ENCODE measurements at places on chromosomes 2 and 18. TPM values are rescaled to one million over a fixed set of nuclear protein-coding genes. Genes with fewer than 3 reads are reported as not detected.

The FZD7 gene
- 24.3 TPM for total RNA-seq

The IL1RL2 gene
- total RNA-seq: 1.8 TPM

The STEAP3 gene
- total RNA-seq: 8.0 TPM

The DNAH6 gene
- total RNA-seq: 0.42 TPM

The PXDN gene
- total RNA-seq: 109 TPM

The DSC2 gene
- total RNA-seq: 6.8 TPM

The CD28 gene
- 11.0 TPM for total RNA-seq

The GAL3ST2 gene
- not detected for total RNA-seq

The LCT gene
- not detected for total RNA-seq

The BMP10 gene
- not detected for total RNA-seq

The PIK3C3 gene
- 63.5 TPM for total RNA-seq

The CACNB4 gene
- total RNA-seq: 5.0 TPM

The SERPINB2 gene
- 0.27 TPM for total RNA-seq

The FIGN gene
- total RNA-seq: 27.8 TPM

The TBR1 gene
- total RNA-seq: not detected

The RAB6C gene
- total RNA-seq: 0.36 TPM

The RESP18 gene
- not detected for total RNA-seq

The GRHL1 gene
- total RNA-seq: 1.6 TPM

The GPR75 gene
- total RNA-seq: 3.1 TPM

The NOSTRIN gene
- total RNA-seq: 46.4 TPM

The NT5C1B gene
- total RNA-seq: not detected

The ACTR3 gene
- 318 TPM for total RNA-seq

The SLC19A3 gene
- total RNA-seq: 5.1 TPM

The SKOR2 gene
- not detected for total RNA-seq

The CNTNAP5 gene
- total RNA-seq: not detected

The MSTN gene
- 0.48 TPM for total RNA-seq

The SH2D6 gene
- not detected for total RNA-seq

The APCDD1 gene
- 7.6 TPM for total RNA-seq

The RBM44 gene
- 2.5 TPM for total RNA-seq

The HOXD12 gene
- not detected for total RNA-seq

The FAM110C gene
- 3.3 TPM for total RNA-seq

The ANKRD29 gene
- 10.2 TPM for total RNA-seq

The ACTG2 gene
- 416 TPM for total RNA-seq

The SPDYA gene
- 2.8 TPM for total RNA-seq

The ACMSD gene
- total RNA-seq: not detected

The ARPC2 gene
- total RNA-seq: 351 TPM

The RASGRP3 gene
- 22.3 TPM for total RNA-seq

The C2orf80 gene
- total RNA-seq: not detected

The HOXD13 gene
- not detected for total RNA-seq

The NEURL3 gene
- total RNA-seq: 0.33 TPM

The LYG2 gene
- total RNA-seq: not detected

The MROH2A gene
- not detected for total RNA-seq

The SLC20A1 gene
- total RNA-seq: 51.9 TPM

The LMAN1 gene
- 71.8 TPM for total RNA-seq

The ACP1 gene
- 49.8 TPM for total RNA-seq

The TGIF1 gene
- total RNA-seq: 48.2 TPM

The SLC11A1 gene
- total RNA-seq: 40.1 TPM

The SCYGR4 gene
- not detected for total RNA-seq

The UBXN2A gene
- 16.8 TPM for total RNA-seq

The UPP2 gene
- total RNA-seq: not detected

The HOXD10 gene
- not detected for total RNA-seq

The LRP2 gene
- 0.09 TPM for total RNA-seq

The RBM43 gene
- total RNA-seq: 3.7 TPM

The FAM237A gene
- not detected for total RNA-seq

The TLX2 gene
- total RNA-seq: not detected

All from aorta (tissue), 5 donors.